H1 (cell line): ENCODE measurements at places on chromosomes 2 and 18.

DNA sequence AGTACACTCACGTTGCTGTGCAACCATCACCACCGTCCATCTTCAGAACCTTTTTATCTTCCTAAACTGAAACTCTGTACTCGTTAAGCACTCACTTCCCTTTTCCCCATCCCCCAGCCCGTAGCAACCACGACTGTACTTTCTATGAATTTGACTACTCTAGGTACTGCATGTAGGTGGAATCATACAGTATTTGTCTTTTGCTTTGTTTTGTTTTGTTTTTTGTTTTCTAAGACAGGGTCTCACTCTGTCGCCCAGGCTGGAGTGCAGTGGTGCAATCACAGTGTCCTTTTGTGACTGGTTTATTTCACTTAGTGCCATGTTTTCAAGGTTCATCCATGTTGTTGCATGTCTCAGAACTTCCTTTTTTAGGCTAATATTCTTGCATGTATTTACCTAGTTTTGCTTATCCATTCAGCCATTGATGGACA is 7.0 kb upstream of the TYMS start:
- no peak for DNase-seq

- DNase-seq: no peak
Measured at GRCh38 chr2:233824373-233824772, 30.0 kb downstream of the HJURP start.

DNA sequence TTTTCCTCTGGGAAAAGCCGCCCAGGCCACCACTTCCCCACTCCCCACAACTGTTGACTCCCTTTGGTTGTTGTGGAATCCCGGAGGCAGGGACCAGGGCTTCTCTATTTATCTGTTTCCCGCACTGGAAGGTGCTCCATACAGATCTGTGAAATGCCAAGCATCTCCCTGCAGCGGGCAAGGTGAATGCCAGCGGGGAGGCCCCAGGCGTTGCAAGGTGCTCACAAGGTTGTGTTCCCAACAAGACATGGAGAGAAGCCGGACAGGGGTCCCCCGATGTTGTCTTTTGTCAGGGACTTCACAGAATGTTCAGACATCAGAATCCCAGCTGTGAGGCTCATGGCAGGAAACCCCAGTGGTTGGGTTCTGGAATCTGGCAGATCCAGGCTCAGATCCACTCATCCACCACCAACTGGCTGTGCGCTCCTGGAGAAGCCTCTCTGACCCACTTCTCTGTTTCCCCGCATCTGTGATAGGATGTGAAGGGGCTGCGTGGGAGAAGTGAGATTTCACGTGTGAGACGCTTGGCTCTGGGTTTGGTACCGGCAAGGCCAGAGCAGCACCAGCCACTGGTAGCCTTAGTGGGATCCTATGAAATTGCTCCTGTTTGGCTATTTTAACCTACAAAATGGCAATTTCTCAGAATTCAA is 8.6 kb upstream of the NEU2 start:
- DNase-seq: no peak

DNA sequence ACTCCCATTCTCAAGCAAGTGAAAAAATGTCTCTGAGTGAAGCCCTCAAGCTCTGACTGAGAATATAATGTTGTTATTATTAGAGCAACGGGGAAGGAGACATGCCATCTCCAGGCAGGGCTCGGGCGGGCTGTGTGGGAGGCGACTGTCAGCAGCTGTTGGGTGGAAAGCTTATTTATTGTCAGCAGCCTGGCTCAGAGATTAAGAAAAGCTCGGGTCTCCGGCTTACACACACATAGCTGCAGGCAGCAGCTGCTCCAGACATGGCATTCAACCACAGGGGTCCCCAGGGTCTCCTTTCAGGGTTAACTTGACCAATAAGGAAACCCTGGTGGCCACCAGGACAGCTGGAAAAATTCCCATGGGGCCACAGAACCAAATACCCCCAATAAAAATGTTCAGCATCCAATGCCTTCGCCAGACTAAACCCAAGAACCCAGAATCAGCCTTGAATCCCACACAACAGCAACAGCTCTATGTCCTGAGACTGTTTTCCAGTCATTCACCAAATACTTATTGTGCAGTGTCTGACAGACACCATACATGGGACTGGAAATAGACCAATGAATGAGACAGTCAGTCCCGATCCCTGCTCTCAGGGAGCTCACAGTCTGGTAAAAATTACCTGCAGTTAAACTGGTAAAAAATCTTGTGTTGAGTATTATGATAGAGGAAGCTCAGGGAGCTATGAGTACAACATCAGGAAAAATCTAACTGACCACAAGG is 70.5 kb upstream of the RTN4 start:
- no peak for DNase-seq
